Forelimb muscle (tissue), 1 donor: ENCODE measurements at places on chromosomes 7 and 10. TPM values are rescaled to one million over a fixed set of nuclear protein-coding genes. Genes with fewer than 3 reads are reported as not detected.

The STAM gene
- 20.8 TPM for polyA plus RNA-seq

The GFRA1 gene
- polyA plus RNA-seq: 22.2 TPM

The SPDYE9 gene
- 0.20 TPM for polyA plus RNA-seq

DNA sequence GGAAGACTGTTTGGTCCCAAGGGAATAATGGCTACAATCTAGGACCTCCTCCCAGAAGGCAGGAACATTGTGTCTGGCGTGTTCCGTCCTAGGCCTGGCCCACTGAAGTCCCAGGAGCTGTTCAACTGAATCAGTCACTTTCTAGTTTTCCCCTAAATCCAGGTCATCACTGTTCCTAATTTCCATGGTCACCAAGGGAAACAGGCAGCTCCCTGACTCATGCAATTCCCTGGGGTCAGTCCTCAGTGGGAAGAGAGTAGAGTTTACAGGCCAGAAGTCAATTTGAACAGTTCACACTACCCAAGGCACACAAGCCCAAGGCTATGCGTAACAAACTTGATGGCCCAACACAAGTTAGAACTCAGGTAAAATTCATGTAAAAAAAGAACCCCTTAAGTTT lies 44.0 kb downstream of the CREB3L2 start:
- no peak for DNase-seq

GRCh38 chr10:18421726-18422293 lies 229.6 kb downstream of the NSUN6 start:
- DNase-seq: no peak
